H1 (cell line): ENCODE measurements at places on chromosomes 2 and 18.

- no peak for DNase-seq
These were observed 306.0 kb upstream of the ACVR2A start for GRCh38 chr2:147538821-147539220.

DNA sequence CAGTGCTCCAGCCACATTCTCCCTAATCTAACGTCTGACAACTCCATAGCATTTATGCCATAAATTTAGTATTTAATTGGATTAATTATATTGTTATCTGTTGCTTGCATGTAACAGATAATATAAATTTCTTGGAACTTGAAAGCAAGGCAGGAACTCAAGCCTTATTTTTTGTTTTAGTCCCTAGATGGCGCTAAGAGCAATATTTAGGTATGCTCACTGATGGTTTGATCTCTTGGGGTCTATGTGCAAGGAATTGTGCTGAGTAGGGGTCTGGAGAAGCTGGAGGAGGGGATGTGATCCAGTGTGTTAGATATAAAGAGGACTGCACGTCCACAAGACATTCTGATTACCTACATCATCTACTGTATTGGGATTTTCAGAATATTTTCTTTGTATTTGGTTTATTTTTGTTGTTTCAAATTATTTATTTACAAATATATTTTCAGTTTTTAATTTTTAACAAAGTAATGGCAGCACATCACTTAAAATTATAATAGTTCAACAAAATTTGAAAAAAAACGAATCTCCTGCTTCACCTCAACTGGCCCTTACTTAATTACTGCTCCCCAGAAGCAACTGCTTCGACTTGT lies 32.8 kb downstream of the KATNAL2 start:
- no peak for DNase-seq

GRCh38 chr2:167708998-167709397 lies 538.4 kb downstream of the STK39 start:
- DNase-seq, result no peak

DNA sequence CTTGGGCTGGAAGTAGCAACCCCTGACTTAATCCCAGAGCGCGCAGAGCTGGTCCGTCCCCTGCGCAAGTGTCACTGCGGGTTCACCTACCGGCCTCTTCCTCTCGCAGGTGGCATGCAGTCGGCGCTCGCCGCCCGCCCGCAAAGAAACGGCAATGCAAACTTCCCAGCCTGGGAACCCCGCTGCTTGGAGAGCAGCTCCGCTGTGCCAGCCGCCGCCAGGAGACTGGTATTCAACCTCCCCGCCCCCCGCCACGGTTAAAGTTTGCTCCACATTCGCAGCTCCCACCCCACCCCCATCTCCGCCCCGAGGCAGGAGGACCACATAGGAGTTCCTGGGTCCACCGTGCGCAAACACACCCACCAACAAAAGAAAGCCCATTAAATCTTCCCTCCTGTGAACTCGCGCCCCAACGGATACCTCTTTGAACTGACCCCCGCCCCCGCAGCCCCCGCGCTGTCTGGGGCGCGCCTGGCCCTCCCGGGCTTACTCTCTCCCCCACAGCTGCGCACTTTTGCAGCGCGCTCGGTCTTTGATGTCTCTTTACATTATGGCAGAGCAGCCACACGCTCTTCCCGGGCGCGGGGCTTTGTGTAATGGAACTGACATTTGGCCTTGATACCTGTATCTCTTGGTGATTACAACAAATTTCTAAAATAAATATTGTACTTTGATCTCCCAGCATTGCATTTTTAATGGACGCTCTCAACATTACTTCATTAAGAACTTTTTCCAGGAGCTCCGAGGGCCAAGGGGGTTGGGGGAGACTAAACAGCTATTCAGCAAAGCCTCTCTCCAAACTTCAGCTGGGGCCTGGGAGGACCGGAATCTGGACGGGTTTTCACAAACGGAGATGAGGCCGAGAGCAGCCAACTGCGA lies 3.1 kb upstream of the SP5 start:
- peak; percentile 83 for DNase-seq

- no peak for DNase-seq
These were observed 148.8 kb downstream of the HDAC4 start for GRCh38 chr2:239251971-239252370.

- DNase-seq, result no peak
These were observed 16.9 kb upstream of the RGPD4 start for GRCh38 chr2:107809835-107810234.
